ENCODE measurements at places on chromosomes 16 and 17.

DNA sequence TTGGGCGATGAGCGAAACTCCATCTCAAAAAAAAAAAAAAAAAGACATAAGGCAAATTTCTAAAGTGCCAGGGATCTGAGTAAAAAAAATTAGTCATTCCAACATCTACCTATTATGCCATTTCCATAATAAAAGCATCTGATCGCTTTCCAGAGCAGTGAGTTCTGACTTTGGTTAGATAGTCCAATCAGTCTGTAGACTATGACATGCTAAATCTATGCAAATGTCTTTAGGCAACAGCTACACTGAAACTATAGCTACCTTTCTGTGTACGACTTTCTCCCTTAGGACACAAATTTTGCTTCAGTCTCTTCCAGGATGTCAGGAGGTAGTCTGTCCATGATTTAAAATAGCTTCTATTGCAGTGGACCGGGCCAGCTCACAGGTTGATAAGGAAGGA lies 58.9 kb upstream of the ARHGAP44 start:
- DNase-seq = no peak

DNA sequence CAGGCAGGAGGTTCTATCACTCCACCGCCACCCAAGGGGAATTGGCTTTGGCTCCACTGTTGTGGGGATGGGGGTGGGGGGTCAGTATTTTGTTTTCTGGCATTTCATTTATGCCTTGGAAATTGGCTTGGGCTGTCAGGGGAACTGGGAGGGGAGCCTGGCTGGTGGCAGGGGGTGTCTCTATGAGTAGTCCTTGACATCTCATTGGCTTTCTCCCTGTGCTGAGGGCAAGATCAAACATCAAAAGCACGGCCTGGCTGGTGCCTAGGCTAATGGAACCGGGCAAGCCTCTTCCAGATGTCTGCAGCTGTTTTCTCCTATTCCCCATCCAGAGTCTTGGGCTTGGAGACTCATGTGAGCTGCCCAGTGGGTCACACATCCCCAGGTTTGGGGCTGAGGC lies 17.4 kb upstream of the NGFR start:
- DNase-seq = no peak

DNA sequence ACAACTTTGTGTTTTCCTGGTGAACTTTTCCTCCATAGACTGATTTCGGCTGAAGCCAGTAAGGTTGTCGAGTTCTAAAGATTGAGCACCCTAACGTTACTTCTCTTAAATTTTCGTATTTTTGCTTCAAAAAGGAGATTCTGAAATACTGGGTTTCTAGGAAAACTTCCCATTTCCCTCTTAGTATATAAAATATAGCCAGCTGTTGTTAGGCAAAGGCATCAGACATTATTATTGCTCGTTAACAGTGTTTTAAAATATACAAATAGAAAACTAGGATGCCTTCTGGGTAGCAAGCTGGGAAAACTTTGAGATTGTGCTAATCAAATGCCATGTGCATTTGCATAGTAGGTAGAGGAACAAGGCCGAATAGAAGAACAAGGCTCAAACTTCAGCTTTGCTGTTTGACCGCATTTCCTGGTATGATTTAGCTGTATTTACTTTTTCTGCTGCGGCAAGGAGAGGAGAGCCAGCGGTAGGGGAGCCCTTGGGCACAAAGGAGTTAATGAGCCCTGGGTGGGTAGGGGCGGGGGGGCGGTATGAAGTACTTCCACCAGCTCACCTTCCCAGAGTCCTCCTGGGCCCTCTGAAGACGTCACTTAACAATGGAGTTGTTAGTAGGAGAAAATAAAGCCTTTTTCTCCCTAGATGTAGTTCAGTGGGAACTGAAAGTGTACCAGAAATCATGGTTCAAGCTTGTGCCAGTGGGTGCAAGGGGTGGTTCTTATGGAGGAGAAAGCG lies 151.9 kb downstream of the MSI2 start:
- DNase-seq = peak; percentile 4

DNA sequence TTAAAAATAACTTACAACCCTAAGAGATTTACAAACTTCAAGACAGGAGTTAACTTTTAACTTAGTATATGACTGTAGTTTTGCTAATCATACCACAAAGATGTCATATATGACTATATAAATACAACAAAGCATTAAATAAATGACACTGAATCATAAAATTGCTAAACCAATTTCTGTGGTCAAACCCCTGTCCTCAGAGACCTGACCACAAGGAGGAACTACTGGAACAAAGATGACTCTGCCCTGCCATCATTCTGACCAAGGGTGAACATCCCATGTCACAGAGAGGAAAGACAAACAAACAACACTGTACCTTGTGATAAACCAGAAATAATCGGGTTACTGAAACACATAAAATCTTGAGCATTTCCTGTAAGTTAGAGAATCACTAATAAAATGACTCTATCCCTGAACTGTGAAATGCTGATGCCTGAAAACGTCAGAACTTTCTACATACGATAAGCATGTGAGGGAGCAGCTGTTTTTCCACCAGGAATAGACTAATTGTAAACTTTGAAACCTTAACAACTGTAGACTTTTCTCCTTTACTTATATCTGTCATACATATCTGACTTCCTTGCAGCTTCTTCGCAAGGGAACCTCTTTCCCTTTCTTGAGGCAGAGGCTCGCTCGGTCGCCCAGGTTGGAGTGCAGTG lies 47.9 kb downstream of the WDR59 start:
- peak; percentile 25 for DNase-seq

DNA sequence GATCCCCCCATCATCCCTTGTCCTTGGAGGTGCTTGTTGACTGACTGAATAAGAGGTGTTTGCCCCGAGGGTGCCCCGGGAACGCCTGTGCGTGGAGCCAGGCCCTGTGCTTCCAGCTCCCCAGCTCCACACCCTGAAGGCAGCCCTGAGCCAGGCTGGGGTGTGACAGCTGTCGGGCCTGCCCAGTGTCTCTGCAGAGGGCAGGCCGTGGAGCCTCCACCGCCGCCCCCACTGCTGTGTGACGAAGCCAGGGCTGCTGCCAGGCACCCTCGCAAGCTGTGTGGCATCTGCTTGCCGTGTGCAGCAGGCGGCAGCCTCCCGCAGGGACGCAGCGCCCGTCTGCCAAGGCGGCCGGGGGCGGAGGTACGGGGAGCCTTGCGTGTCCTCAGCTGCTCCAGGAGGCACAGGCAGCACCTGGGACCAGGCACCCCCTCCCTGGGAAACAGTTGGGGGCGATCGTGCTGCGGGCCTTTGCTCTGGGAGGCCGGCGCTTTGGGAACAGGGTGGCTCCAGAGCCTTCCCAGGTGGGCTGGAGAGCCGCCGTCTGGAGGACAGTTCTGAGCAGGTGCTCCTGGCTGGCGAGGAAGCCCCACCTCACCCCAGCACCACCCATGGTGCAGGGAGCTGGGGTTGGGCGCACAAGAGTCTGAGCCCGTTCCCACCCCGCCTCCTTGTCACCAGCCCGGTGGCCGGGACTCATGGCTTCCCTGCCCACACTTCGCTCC lies 26.6 kb downstream of the GSE1 start:
- DNase-seq = no peak

- DNase-seq = no peak
These were observed 580 bp downstream of the BCAR1 start for GRCh38 chr16:75250809-75251279.
